ENCODE measurements at places on chromosomes 1 and 21.

- no peak for DNase-seq
These were observed 205.5 kb downstream of the GPATCH2 start for GRCh38 chr1:217425422-217425821.

GRCh38 chr1:197771904-197772556 is 3.2 kb downstream of the DENND1B start:
- no peak for DNase-seq

GRCh38 chr21:35461700-35462099 is 412.6 kb upstream of the RUNX1 start:
- peak; percentile 48 for DNase-seq

- no peak for DNase-seq
These were observed 326.4 kb downstream of the NTNG1 start for GRCh38 chr1:107467286-107467685.

GRCh38 chr1:214494706-214495105 is 56.7 kb downstream of the PTPN14 start:
- no peak for DNase-seq

GRCh38 chr21:41615613-41616012 is 107.7 kb upstream of the TMPRSS2 start:
- DNase-seq, result no peak

- no peak for DNase-seq
These were observed 7.7 kb upstream of the LAMB3 start for GRCh38 chr1:209659909-209660308.

DNA sequence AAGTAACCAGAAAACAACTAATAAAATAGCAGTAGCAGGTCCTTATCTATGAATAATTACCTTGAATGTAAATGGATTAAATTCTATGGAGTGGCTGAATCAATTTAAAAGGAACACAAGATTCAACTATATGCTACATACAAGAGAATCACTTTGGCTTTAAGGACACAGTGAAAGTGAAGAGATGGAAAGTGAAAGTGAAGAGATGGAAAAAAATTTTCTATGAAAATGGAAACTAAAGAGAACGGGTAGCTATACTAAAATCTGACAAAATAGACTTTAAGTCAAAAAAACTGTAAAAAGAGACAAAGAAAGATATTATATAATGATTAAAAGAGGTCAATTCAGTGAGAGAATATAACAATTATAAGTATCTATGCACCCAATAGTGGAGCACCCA is 54.7 kb downstream of the C1orf185 start:
- no peak for DNase-seq

DNA sequence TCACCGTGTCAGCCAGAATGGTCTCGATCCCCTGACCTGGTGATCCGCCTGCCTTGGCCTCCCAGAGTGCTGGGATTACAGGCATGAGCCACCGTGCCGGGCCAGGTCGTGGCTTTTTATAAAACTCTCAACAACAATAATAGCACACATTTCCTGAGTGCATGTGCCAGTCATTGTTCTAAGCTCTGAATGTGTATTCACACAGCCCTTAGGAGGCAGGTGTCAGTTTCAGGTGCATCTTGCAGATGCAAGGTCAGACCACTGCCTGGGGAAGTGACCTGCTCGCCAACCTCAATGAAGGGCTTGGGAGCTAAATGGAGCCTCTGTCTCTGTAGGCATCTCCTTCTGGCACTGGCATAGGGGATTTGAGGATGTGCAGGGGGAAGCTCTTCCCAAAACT is 1.6 kb upstream of the LEFTY2 start:
- DNase-seq, result no peak

DNA sequence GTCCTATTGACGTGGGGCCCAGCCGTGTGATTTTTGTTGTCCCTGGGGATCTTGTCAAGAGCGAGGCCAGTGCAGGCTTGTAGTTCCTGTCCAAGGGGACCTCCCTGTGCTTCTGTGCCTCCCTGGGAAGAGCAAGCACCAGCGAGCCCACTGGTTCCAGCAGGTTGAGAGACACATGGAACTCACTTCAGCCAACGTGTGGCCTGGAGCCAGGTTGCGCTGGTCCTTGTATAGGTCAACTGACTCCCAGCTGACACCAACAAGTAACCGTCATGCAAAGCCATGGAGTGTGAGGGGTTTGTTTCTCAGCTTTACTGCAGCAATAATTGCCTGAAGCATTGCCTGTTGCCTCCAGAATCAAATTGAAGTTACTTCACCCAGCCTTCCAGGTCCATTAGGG is 63.0 kb downstream of the DISP3 start:
- DNase-seq, result no peak

GRCh38 chr1:64623750-64624191 is 121.1 kb upstream of the RAVER2 start:
- DNase-seq, result no peak

GRCh38 chr1:185396126-185396525 is 79.1 kb upstream of the IVNS1ABP start:
- DNase-seq, result no peak

DNA sequence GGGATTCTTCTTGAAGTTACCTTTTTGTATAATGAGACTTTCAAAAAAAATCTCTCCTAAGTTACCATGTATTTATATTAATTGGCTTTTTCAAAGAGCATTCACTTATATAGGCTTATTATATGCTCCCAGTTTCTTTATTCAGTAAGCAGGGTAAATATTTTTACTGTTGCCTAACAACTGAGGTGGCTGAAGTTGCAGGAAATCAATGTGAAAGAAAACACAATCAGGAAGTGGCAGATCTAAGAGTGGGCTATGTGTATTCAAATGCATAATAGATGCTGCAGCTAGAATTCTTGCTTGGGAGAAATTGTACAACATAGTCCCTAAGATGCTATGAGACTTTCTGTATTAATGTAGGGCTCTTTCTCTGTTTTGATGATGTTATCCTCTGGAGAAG is 606.9 kb downstream of the NUF2 start:
- DNase-seq, result no peak

GRCh38 chr1:114473796-114474195 is 37.2 kb downstream of the TRIM33 start:
- DNase-seq, result no peak

DNA sequence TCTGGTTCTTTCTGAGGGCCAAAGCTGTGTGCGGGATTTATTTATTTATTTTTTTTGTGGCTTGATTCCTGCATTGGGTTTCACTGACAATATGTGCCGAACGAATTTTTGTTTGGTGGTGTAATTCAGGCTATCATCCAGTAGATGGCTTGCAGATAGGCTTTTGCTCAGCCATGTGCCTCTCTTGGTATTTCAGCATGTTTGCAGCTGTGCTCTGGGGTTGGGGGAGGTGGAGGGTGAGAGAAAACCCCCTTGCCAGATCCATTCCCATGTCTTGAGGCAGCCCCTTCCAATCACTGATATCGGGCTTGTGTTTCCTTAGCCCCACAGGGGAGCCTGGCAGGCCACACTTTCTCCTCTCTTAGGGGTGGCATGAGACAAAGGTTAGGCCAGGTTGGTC is 302.4 kb downstream of the PTGER3 start:
- no peak for DNase-seq

- no peak for DNase-seq
These were observed 240.6 kb downstream of the NUF2 start for GRCh38 chr1:163562355-163562754.

GRCh38 chr1:26477446-26478152 is 5.4 kb downstream of the HMGN2 start:
- DNase-seq, result no peak

DNA sequence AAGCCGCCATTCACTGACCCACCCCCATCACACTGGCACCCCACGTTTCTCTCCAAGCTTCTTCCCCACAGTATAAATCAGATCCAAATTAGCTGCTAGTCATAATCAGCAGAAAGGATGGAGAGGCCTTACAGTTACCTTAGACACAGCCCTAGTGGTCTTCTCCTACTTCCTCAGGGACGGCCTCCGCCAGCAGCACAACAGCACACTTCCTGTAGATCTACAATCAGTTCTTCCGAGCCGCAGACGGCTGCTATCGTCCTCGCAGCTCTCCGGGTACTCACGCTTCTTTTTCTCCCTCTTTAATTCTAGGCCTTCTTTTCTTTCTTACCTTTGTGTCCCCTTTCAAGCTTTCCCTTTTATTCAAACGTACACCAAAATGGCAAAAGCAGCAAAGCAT is 313.5 kb downstream of the SMYD3 start:
- DNase-seq, result no peak

GRCh38 chr1:67191668-67192520 is 25.6 kb downstream of the IL23R start:
- peak; percentile 65 for DNase-seq

- DNase-seq, result no peak
These were observed at the start of gene CASQ1 for GRCh38 chr1:160189649-160190625. TSS of gene CASQ1 (plus strand) at chr1:160190575. CDS start at chr1:160190752, 177 bp downstream.

- DNase-seq, result no peak
These were observed 25.2 kb downstream of the ACKR1 start for GRCh38 chr1:159229896-159230295.

DNA sequence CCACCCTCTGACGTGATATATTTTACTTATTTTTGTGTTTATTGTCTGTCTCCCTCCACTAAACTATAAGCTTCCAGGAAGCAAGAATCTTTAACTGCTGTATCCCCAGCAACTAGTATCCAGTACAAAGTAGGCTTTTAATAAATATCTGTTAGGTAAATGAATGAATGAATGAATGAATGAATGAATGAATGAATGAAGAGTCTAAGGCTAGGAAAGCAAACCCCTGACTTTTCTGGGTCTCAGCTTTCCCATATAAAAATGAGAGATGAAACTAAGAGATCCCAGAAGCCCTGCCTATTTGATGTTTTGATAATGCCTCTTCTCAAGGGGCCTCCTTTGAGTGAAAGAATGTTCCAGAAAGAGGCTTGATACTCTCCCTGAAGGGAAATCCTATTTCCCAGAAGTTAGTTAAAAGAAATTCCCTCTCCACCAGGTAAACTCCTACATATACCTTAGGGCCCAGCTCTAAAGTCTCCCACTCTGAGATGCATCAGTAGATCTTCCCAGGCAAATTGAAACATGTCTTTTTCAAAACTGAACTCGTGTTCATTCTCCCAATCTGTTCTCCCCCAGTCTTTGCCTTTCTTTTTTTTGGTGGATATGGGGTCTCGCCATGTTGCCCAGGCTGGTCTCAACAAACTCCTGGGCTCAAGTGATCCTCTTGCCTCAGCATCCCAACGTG is 7.8 kb downstream of the TTC39A start:
- DNase-seq, result no peak

DNA sequence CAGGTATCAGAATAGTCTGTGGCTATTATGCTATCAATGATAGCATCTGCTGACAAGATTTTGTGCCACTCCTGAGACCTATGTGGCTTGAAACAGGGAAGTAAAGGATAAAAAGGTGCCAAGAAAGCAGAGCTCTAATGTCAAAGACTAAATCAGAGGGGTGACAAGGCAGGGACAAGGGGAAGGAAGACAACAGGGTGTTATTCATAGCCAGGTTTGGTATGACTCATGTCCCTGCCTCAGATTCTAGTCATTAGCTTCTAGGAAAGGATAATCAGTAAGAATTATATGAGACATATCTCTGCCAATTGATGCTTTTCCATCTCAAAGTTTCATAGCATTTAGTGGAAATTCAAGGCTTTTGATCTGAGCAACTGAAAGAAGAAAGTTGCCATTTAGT is 31.8 kb upstream of the PLD5 start:
- DNase-seq, result no peak

DNA sequence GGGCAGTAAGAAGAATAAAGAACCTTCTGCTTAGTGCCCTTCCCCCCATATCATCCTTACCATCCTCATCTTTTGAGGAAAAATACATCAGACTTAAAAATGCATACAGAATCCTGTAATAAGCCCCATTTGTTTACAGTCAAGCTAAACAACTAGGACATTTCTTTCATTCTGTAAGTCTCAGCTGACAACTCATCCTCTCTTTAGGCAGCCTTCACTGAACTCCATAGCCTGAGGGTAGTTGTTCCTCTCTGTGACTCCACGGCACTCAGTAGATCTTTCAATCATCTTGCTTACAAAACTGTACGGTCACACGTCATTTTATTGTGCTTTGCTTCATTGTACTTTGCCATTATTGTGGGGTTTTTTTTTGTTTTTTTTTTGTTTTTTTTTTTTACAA is 82.5 kb downstream of the NRIP1 start:
- DNase-seq, result no peak

GRCh38 chr1:17419626-17420328 is 19.7 kb downstream of the RCC2 start:
- DNase-seq, result peak; percentile 63

DNA sequence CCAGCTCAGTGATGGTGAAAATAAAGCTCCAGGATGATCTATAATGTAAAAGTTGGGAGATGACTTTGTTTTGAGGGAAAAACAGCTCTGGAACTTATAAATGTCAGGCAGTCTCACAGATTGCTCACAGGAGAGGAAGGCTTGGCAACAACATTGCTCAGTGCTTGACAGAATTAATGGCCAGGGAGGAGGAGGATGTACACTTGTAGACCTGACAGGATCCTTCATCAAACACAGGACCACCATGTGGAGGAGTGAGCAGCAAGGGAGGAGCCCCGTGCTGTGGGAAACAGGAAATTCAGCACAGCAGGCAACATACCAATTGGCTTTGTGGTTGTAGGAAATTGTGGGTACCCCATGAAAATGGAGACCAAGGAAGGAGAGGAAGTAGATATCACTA is 291.8 kb upstream of the CAMK1G start:
- no peak for DNase-seq

- no peak for DNase-seq
These were observed 7.4 kb downstream of the FOXD3 start for GRCh38 chr1:63329621-63330330.

DNA sequence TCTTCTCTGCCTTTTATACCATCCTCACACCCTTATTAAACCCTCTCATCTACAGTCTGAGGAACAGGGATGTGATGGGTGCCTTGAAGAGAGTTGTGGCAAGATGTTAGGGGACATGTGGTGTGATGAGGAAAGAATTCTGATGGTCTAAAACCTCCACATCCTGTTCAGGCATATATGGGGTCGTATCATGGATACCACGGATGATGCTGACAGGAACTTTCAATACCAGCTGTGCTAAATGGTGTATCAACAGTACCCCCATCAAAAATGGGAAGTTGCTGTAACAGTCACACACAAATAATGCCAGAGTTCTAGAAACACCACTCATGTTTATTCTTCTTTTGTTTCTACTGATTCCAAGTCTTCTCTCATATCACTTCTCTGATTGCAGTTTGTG is 12.9 kb downstream of the OR2T6 start:
- DNase-seq, result no peak

DNA sequence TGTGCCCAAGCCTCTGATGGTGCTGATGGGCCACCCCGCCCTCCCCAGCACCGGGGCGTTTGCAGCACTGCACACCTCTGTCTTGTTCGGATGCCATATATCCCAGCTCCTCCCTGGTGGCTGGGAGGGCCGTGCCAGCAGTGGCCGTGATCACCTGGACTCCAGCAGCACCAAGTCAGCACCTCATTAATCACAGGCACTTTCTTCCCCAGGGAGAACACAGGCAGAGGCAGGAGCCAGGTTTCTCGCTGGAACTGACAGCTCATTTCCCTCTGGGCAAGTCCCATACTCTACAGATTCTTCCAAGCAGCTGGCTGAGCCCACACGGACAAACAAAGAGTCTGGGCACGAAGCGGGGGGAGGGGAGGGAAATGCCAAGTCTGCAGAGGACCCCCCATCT is 141.7 kb upstream of the EDN2 start:
- DNase-seq, result no peak

All from erythroblast (primary cell).